Substantia nigra (tissue), 51 donors: ENCODE measurements at places on chromosomes 2 and 18.

DNA sequence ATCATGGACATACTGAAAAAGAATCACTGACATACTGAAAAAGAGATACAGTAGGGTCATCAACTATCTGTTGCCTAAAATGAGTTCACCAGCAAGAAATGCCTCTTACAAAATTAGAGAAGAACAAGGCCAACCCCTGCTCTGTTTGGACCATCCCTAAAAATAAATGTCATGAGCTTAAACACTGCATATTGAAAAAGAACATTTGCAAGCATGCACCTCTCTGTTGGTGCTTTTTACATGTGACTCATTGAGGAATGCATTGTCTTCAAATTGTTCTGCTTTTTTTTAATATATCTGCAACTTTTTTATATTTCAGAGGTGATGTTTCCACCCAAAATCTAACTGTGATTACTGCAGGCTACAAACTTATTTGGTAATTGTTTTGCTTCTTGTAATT, 233.9 kb upstream of the LRATD1 start:
- DNase-seq: no peak

- no peak for DNase-seq
Measured at GRCh38 chr18:23311351-23312121, 141.6 kb upstream of the RIOK3 start.

DNA sequence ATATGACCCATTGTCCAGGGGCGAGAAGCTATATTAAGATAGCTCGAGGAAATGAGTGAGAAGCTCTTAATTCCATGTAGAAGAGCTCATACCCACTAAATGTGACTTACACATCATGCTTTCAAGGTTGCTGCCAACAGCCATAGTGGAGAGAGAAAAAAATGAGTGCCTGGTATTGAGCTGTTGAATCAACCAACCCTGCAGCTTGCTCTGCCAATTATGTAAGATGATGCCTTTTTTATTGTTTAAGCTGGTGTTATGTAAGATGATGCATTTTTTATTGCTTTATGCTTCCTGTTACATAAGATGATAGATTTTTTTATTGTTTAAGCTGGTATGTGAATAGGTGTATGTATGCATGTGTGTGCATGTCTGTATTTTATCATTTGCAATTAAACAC, 228.2 kb downstream of the CCDC178 start:
- DNase-seq: no peak

DNA sequence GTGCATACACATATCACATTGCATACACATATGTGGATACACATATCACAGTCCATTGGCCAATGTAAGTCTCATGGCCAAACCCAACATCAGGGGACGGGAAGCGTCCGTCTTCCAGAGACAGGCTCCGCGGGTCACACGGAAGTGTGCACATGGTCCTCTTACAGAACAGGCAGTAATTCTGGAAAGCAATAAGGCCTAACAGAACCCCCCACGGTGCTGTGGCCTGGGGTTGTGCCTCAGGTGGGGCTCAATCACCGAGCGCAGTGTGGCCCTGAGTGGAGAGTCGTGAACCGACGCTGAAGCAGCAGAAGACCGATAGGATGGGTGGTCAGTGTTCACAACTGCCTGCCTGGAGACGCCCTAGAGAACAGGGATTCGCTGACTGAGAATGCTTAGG, 857.3 kb downstream of the GALR1 start:
- no peak for DNase-seq

DNA sequence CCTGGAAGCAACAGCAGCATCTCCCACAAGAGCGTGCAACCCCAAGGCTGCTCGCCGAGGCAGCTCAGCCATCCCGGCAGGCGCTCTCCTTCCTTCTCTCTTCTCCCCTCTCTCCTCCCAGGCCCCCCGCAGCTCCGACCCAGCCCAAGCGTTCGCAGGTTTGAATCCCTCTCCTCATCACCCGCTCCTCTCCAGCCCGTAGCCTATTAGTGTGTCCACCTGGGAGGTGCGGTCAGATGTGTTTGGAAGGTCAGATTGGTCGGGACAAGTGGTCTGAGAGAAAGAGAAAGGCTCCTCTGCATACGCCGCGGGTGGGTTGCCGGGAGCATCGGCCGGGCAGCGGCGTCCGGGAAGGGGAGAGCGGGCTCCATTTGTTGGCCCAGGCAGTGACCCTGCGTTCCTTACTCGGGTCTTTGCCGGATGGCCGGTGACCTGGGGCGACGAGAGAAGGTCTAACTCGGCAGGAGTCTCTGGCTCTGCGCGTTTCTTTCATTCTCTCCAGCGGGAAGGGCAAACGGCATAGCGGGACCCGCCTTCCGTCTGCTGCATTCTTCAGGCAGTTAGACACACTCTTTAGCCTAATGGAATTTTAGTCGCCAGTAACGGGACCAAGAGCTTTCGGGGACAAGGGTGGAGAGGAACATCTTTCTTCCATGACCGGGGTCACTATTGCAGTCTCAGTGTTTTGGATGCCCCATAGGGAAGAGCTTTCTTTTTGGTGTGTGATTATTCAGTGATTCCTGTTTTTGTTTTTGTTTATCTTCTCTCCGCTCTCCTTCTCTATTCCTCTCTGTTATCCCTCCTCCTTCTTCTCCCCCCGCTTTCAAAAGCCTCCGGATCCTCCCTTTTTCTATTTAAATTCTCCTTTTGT, 1.1 kb upstream of the TMEFF2 start:
- peak; percentile 80 for DNase-seq

DNA sequence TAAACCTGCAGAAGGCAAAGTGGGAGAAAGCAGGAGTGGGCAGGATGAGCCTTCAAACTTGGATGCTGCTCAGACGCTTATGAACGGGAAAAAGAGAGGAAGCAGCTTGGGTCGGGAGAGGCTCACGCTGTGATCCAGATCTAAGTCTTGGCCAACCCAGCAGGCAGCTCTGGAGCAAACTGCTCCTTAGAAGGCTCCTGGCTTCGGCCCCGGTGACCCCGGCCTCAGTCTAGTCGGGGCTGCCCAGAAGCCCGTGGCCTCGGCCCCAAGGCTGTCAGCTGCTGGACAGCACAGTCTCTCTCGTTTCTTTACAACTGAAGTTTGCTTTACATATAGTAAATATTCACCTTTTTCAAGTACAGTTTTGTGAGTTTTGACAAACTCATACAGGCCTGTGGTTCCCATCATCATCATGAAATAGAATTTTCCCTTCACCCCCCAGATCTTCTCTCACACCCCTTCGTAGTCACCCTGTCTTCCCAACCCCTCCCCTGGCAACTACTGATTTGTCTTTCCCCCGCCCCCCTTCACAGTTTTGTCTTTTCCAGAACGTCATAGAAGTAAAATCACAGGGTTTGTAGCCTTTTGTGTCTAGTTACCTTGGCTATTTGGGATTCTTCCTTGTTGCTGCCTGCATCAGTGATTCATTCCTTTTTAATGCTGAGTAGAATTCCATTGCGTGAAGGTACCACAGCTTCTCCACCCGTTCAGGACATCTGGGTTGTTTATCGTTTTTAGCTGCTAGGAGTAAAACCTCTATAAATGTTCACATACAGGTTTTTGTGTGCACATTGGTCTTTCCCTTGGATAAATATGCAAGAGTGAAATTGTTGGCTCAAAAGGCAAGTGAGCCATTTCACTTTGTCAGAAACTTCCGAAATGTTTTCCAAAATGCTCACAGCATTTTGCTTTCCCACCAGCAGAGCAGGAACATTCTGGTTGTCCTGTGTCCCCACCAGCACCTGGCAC, 35.1 kb downstream of the MYO7B start:
- DNase-seq: peak; percentile 42

DNA sequence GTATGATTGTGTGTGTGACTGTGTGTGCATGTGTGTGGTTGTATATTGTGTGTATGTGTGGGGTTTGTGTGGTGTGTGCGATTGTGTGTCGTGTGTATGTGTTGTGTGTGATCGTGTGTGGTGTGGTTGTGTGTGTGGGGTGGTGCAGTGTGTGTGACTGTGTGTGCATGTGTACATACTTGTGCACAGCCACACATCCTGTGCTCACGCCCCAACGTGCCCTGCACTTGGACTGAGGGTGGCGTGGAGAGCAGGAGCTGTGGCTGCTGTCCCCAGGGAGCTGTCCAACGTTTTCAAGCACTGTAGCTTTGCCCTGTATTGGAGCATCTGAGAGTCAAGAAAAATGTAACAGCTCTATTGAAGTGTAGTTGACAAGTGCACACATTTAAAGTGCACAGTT, 243.2 kb upstream of the HDAC4 start:
- DNase-seq: no peak

DNA sequence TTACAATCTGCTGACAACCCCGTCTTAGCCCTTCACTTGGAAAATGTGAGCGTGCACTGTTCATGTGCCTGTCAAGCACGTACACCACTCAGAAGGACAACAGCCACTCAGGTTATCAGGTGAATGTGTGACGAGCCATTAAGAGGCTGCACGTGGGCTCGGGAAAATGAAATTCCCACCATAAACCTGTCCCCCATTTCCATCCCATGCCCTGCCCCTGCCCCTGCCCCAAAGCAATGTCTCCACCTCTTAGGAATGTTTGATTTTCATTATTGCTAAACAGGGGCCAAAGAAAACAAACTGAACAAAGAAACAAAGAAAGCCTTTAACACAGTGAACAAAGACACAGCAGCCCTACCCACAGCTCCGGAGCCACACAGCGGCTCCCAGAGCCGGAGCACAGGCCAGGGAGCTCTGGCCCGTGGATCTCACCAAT, 90.5 kb downstream of the TMEM18 start:
- no peak for DNase-seq

GRCh38 chr2:101500860-101501259, 25.9 kb upstream of the RFX8 start:
- no peak for DNase-seq

DNA sequence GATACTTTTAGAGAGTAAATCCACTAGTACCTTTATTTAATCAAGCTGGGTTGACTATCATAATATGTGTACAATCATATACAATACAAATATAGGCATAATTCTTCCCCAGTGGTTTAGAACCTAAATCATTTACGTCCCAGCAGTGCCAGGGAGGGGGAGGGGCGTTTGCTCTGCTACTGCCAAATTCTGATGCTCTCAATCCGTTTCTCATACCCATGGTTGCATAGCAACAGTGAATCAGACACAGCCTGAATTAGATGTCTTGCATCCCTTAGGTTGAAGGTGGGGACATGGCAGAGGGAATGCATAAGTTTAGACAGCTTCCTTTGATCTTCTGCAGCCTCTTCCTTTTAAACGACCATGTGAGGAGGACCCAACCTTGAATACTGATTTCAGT, 135.4 kb downstream of the ABCA12 start:
- DNase-seq: no peak

DNA sequence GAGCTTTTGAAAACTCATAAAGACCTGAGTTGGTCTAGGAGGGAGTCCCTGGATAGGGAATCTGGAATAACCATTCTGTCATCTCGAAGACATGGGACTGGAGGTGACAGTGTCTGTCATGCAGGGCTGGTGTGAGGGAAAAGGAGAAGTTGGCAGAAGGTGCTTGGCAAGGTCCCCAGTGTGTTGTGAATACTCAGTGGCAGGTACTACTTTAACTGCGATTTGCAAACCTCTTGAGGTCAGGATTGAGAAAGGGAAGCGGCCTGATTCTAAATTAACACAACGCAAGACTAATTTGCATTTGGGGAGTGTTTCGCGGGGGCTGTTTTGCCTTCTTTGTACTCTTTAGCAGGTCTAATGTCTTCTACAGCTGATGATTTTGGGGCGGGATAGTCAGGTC, 77.0 kb upstream of the TMEM200C start:
- DNase-seq: no peak

- DNase-seq: no peak
Measured at GRCh38 chr2:105526000-105526925, 127.4 kb upstream of the FHL2 start.

DNA sequence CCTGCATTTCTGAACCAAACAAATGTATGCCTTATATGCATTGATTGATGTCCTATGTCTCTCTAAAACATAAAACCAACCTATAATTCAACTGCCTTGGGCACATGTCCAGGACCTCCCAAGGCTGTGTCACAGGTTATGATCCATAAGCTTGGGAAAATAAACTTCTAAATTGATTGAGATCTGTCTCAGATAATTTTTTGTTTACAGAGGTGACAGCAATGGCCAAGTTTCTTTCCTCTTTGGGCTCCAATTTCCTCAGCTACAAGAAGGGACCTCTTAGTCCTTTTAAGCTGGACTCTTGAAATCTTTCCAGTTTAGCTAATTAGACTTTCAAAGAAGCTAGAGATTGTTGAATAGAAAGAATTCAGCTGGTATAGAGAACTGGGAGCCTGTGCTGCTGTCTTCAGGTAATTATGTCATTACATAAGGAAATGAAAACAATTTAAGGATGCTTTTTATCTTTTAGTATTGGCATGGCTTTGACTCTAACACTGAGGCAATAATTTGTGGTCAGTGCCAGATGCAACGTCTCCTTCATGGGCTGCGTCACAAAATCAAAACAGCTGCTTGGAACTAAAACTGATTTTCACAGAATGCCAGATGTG, 412.1 kb upstream of the TRIB2 start:
- no peak for DNase-seq

- DNase-seq: no peak
Measured at GRCh38 chr2:195662138-195662537, 5.1 kb downstream of the SLC39A10 start.

DNA sequence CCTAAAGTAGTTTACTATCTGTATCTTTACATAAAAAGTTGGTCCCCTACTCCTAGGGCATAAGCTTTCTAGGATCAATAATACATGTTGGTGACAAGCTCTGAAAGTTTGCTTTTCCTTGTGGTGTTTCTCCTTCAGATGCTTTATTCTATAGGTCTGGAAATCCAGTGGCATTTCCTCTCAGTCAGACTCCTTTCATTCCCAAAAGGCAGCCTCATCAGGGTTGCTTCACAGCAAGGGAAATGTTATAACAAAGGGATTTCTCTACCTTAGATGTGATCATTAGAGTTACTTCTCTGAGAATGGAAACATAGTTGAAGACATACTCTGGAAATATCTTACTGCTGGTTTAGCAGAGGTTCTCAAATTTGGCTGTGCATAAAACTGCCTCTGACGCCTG, 1072.4 kb upstream of the ZEB2 start:
- no peak for DNase-seq

DNA sequence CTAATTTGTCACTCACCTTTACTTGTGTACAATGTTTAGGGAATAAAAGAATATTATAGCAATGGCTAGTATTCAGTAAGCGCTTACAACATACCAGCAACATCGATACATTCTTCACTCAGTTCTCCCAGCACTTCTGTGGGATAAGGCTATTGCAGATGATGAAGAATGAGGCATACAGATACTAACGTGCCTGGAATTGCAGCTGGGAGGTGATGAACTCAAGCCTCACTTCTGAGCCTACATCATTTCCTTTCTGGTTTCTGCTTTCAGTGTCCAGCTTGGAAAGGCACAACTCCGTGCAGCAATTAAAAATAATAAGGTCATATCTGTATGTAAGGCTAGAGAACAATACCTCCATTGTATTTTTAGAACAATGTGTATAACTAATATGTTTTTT, 95.4 kb upstream of the AQP4 start:
- no peak for DNase-seq
